ENCODE measurements at places on chromosomes 13 and 19. TPM values are rescaled to one million over a fixed set of nuclear protein-coding genes. Genes with fewer than 3 reads are reported as not detected.

- DNase-seq: peak; percentile 88
These were observed 965 bp upstream of the EIF3G start for GRCh38 chr19:10120538-10121189.

GRCh38 chr19:6032381-6032780 lies 54.4 kb upstream of the RANBP3 start:
- DNase-seq: no peak

DNA sequence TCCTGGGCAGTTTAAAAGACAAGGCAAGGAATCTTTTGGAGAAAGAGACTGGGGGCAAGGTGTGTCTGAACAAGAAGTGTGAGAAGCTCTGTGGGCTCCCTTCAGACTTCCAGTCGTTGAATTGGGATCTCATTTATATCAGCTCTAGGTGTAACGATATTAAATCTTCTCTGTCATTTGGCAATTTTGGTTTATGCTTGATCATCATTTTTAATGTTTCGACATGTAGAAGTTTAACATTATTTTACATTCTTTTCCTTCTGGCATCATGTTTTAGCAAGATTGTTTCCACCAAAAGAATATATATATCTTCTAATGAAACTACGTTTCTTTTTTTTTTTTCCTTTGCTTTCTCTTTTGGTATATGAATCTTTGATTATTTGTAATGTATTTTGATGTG lies 49.3 kb downstream of the USPL1 start:
- no peak for DNase-seq

- no peak for DNase-seq
These were observed 7.1 kb upstream of the DOCK9 start for GRCh38 chr13:98984983-98985382.

GRCh38 chr19:19230999-19231398 lies 19.2 kb downstream of the NCAN start:
- DNase-seq: no peak

Gene ZNF628
- 0.49 TPM for polyA plus RNA-seq

Gene LSM7
- 182 TPM for polyA plus RNA-seq

Gene DGKH
- polyA plus RNA-seq: 6.1 TPM
